ENCODE measurements at places on chromosomes 12 and 14.

GRCh38 chr12:108297895-108298760, 41.0 kb downstream of the CMKLR1 start:
- DNase-seq: no peak

DNA sequence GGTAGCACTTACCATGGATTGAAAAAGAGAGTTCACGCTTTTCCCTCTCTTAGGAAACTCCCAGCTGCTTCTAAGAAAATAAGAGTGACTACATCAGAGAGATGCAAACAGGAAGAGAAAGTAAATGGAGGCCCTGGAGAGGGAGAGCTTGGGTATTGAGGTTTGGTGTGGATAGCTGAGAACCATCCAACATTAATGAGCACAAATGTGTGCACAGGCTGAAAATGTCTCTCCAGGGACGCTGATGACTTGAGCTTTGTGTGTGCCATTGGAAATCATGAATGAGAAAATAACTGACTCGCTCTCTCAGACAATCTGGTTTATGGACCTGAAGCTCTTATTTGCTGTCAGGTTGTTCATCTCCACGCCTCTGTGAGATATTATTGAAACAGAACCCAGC, 318.8 kb downstream of the NRXN3 start:
- no peak for DNase-seq

GRCh38 chr12:15648558-15648957, 140.6 kb downstream of the EPS8 start:
- DNase-seq: no peak

DNA sequence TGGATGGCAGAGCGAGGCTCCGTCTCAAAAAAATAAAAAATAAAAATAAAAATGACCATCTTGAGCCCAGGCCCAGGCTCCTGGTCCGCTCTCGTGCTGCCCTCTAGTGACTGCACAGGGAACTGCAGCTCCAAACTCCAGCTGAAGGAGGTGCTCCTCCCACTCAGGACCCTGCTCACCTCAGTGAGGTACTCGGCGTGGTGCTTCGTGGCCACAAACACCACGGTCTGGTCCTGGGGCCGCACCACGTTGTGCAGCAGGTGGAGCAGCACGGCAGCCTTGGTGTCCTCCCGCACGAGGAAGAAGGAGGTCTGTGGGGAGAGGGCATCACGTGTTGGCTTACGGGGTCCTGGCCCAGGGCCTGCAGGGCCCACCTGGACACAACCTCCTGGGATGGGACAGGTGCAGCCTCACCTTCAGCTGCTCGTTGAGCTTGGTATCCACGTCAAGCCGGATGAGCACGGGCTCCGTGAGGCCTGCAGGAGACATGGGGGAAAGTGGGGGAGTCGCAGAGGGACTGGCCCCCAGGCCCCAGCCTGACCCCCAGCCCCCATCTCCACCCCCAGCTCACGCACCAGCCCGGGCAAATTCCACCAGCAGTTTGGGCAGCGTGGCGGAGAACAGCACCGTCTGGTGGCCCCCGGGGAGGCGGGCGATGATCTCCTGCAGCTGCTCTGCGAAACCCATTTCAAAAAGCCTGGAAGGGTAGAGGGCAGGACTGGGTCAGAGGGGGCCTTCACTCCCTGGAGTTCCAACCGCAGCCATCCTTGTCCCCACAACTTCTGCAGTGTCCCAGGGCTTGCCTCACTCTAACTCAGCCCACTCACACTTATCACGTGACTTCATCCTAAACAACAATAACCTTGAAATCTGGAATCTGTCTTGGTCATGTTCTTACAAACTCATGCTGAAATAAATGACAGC, 10.6 kb downstream of the DDX54 start:
- peak; percentile 79 for DNase-seq

DNA sequence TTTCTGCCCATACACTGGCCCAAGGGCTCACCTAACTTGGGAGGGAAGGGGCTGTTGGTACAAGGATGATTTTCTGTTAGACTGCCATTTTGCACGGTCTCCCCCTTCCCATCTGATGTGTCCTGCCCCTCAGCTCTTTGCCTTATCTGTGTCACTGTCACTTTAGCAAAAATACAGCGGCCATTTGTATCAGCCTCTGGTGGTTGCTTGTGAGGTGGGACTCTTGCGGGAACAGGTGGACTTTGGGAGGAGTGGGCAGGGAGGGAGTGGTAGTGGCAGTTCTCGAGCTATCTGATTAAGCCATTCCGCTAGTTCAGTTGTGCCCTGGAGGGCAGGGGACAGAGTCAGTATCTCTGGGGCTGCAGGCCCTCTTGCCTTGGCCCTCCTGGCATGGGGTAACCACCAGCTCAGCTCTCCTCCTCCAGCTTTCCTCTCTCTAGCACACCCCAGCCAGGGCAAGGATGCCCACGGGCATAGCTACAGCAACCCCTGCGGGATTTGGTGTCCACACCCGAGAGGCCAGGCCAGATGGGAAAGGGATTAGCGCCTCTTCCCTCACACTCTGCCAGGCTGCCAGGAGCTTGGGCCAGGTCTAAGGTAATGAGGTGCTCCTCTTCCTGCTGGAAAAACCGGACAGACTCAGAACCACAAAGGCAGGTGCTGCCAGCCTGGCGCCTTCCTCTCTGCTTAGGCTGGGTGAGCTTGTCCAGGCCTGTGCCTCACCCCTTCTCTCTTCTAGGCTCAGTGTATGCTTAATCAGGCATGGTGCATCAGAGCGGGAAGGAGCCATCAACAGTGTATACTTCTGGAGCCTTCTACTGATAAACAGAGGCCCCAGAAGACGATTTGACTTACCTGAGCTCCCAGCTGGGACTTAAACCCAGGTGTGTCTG, 8.7 kb downstream of the SLC48A1 start:
- DNase-seq: no peak

DNA sequence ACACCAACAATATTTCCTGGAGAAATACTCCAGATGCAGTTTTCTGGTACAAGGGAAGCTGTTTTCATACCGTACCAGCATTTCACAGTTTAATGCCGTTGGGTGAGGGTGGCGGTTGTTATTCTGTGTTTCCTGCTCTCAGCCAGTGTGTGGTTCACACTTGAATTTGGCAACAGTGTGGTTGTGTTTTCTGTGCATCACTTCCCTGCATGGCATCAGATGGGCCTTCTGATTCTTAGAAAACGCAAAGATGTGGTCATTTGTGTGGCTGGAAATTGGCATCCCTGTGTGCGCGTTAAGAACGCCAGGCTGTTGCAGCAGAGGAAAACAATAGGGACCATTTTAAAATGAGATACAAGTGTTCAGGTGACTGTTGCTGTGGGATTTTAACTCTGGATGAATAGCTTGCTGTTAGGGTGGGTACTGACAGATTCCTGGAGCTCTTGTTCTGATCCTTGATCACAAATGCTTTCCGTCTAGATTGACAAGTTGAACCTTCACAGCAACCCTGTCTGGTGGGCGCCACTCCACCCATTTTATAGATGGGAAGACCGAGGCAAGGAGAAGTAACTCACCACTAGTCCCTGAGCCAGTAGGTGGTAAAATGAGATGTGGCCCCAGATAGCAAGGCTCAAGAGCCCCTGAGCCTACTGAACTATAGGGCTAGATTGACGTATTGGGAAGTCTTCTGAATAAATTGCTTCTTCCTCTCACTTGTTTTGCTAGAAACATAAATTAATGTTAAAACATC, 231.2 kb downstream of the CHST11 start:
- DNase-seq: no peak

- DNase-seq: no peak
Observed at GRCh38 chr12:62401631-62402030, 65.0 kb upstream of the MON2 start.

- no peak for DNase-seq
Observed at GRCh38 chr14:100078997-100079725, 13.9 kb downstream of the EVL start.

- peak; percentile 99 for DNase-seq
Observed at GRCh38 chr14:64720131-64720576, 15.9 kb downstream of the PLEKHG3 start.

DNA sequence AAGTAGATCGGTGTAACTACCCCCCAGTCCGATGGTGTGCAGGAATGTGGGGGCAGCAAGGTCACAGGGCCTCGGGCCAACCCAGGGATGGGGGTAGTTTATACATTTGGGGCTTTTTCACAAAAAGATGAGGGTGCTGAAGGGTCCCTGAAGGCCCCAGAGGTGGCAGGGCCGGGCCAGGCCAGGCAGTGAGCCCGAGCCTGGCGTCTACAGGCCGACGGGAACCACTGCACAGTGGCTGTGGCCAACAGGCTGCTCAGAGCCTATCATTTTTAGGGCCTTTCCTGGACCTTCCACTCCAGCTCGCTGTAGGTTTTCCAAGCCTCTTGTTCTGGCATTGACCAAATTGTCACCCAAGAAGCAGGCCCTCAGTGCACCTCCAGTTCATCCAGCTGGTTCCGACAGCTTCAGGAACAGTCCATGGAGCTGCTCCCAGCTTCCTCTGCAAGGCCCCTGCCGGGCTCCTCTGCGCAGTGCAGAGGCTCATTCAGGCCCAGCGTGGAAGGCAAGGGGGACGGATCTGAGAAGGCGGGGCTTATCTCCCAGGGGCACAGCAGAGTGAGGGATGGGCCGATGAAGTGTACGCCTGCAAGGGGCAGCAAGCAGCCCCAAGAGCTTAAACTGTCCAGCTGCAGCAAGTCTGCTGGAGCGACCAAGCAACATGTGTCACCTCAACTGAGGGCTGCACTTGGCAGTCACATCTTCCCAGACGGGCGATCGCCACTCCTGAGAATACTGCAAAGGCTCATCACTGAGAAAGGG, 13.9 kb downstream of the CDCA4 start:
- DNase-seq: no peak

GRCh38 chr12:111274777-111275176, 94.1 kb downstream of the PHETA1 start:
- DNase-seq: peak; percentile 41

- no peak for DNase-seq
Observed at GRCh38 chr12:118999107-118999506, 17.8 kb downstream of the SRRM4 start.

- no peak for DNase-seq
Observed at GRCh38 chr12:5720381-5721005, 224.6 kb downstream of the ANO2 start.

GRCh38 chr12:53225635-53226424, 6.2 kb downstream of the RARG start:
- DNase-seq: no peak

DNA sequence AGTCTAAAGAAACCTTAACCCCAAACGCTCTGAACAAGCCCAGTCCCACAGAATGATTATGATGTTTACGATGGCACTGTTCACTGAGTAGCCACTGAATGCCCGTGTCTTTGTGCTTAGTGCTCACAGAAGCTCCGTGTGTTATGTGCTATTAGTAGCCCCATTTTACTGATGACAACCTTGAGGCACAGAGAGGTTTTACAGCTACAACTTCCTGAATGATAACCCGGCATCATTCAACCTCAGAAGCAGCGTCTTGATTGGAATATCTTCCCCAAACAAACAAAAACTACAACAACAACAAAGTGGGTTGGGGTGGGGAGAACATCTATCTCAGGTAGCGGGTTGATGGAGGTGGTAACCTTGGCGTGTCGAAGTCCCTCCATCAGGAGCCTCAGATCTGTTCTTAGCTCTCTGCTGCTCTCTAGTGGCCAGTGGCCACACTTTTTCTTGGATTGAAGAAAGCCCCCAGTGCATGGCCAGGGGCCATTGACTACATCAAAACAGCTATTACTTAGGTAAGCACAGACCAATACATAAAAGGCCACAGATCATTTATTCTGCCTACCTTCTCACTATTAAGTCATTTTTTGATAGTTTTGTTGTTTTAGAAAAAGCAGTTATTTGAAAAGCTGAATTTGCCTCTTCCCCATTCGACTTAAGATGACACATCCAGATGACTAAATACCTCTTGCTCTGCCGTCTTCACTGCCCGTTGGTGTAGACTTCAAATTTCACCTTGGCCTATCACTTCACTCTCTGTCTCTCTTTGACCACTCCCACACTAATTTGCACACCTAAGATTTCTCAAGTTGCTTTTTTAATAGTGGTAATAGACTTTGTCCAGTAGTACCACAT, 376.9 kb downstream of the GALC start:
- peak; percentile 25 for DNase-seq

DNA sequence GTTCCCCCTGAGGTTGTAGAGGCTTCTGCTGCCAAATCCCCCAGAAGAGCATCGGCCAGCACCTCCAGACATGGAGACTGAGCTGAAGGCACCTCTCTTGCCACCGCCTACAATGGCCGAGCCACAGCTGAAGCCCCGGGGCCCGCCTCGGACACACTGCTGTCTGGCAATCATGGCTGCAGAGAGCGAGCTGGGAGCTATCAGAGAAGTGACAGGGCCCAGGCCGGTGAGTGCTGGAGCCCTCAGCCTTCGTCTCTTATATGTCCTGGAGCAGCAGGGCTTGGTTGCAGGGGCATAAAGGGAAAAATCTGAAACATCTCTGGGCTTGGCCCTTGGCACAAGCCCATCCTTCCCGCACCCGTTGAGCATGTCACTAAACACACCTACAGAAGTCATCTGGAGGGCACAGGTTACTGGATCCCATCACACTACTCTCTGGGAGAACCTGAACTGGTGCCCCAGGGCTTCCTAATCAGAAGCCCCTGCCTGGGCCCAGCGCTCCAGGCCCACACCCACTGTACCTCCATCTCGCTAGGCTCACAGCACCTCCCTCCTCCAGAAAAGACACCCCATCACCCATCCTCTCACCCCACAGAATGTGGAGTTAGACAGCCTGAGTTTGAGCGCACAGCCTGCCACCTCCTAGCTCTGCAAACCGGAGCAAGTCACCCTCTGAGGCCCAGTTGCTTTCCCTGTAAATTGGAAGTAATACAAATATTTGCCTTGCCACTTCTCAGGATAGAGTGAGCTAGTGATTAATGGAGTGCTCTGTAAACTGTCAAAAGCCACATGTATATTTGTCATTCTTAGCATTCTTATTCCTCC, at the start of gene KRT4:
Gene KRT4, minus strand, starts transcription at position 232 of the 825 bp plus-strand sequence. Its CDS starts 58 bp downstream, at position 174.
- DNase-seq: no peak

GRCh38 chr14:88196116-88196890, 126.8 kb downstream of the KCNK10 start:
- no peak for DNase-seq

GRCh38 chr14:92600318-92601053, 86.9 kb downstream of the RIN3 start:
- DNase-seq: peak; percentile 80

GRCh38 chr12:12488823-12489550, 73.7 kb downstream of the DUSP16 start:
- DNase-seq: no peak

DNA sequence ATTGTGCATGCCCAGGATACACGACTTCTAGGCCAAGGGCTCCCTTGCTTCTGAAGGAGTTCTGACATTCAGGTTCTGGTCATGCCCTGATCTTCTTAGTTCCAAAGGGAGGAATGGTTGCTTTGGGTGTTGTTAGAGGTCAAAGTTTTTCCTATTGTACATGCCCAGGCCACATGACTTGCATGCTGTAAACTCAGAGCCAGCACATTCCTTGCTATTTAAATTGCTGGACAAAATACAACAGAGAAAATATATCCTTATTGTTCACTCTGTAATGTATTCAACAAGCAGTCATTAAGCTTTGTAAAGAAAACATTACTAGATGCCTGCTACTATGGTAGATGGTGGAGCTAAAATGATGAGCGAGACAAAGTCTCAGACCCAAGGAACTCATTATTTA, 71.2 kb upstream of the COCH start:
- no peak for DNase-seq

- no peak for DNase-seq
Observed at GRCh38 chr12:27517546-27517945, 6.5 kb upstream of the PPFIBP1 start.
